SW480 (cell line): ENCODE measurements at places on chromosomes 1 and 21.

- DNase-seq: no peak
Measured at GRCh38 chr1:75708910-75709309, 15.6 kb upstream of the ACADM start.

GRCh38 chr1:17527036-17527914 is 12.2 kb upstream of the ARHGEF10L start:
- DNase-seq: no peak

DNA sequence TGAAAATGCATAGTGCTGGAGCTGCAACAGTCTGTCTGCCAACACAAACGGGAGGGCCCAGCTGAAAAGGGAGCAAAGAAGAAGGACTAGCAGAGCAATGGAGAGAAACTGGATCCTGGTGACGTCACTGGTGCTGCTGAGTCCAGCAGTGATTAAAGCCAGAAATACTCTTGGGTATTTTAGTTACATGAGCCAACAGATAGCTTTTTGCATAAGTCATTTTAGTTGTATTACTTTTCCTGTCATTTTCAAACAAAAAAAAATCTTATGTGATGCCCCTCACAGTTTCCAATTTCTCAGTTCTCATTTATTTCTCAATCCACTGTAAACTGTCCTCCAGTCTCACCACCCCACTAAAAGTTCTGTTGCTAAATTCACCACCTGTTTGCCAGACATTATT is 38.7 kb upstream of the NEK7 start:
- DNase-seq: no peak

DNA sequence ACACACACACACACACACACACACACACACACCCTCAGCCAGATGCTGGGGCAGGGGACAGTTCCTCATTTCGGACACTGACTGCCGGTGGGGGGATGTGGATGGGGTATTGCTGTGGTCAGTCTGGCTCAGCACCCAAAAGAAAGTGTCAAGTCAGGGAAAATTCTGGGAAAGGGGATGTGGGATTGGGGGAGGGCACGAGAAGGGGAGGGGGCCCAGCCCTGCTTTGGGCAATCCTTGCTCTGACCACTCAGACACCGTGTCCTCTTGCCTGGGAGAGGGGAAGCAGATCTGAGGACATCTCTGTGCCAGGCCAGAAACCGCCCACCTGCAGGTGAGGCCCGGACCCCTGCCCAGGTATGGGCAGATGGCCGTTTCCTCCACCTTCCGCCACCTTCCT is at the start of gene C1QC:
Gene C1QC, plus strand, starts transcription at position 253 of the 400 bp plus-strand sequence. CDS start 391 bp downstream, outside the sequence.
- no peak for DNase-seq

DNA sequence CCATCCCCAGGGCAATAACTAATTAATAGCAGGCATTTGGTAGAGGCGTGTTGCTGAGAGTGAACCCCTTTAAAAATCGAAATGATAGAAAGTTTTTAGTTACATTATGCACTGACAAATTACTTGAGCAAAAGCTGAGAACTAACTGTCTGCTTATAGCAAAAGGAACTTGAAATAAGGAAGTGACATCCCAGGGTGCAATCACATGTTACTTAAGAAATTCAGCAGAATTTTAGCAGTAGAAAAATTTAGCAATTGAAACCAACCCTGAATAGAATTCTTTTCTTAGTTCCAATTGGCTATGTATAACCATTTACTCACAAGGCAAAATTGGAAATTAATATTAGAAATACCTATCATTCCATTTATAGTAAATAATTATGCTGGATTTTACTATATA is 139.5 kb upstream of the SAMSN1 start:
- no peak for DNase-seq

- peak; percentile 62 for DNase-seq
Measured at GRCh38 chr1:22105611-22106207, 37.2 kb downstream of the WNT4 start.

GRCh38 chr1:228488125-228488817 is 1.1 kb downstream of the RNF187 start:
- no peak for DNase-seq

GRCh38 chr1:34460193-34460592 is 283.5 kb downstream of the C1orf94 start:
- peak; percentile 25 for DNase-seq
